PC-9 (cell line): ENCODE measurements at places on chromosomes 7 and 10. TPM values are rescaled to one million over a fixed set of nuclear protein-coding genes. Genes with fewer than 3 reads are reported as not detected.

DNA sequence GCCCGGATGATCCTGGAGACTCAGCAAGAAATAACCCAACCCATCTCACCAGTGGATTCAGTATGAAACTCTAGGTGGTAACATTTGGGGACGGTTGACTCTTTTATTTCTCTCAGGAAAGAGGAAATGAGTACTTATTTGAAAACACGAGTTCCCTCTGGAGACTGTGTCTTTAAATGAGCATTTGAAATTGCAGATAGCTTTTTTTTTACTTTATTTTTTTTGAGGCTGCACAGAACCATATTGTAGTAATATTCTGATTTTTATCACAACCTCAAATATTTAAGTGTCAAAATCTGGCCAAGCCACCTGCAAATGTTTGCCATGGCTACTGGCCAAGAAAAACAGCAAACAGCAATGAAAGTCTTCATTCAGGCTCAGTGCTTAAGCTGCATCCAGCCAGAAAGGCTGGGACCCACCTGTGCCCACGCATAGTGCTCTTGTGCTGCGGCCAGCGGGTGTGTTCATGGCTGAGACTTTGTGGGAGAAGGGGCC lies 160.8 kb downstream of the CREB5 start:
- DNase-seq: peak; percentile 49

The ANXA8 gene
- 172 and 196 TPM in 2 replicates for total RNA-seq

- peak; percentile 33 for DNase-seq
These were observed 11.9 kb downstream of the FLNC start for GRCh38 chr7:128841921-128842673.

- DNase-seq: peak; percentile 8
These were observed 495.6 kb upstream of the KLF6 start for GRCh38 chr10:4280461-4281189.

DNA sequence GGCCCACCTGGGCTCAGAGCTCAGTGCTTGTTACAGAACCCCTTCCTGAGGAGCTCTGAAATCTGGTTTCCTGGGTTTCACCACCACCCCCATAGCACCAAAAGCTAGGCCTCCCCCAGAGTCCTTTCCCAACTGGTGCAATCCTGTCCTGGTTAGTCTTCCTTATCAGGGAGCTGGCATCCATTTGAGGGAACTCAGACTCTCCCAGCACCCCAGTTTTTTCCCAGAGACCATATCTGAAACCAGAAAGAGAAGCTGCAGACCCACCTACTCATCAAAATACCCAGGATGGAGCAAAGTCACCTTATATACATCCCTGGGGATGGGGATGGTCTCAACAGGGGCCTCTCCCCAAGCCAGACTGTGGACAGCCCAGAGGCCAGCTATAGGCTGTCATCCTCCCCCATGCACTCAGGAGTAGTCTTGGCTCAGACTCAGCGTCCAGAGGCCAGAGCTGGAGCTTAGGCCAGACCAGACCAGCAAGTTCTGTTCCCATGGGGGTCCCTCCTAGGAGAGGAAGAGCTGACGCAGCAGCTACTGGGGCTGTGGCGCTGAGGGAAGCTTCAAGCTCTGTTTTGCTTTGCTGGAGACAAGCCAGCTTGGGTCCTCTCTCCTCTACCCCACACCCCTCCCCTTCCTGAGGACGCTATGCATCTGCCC lies 3.0 kb downstream of the TBATA start:
- DNase-seq: no peak

The CYP26A1 gene
- 2.2 TPM in 2 replicates for total RNA-seq

- no peak for DNase-seq
These were observed 312.0 kb upstream of the FZD1 start for GRCh38 chr7:90951986-90952954.

GRCh38 chr10:3040069-3040468 lies 27.3 kb upstream of the PFKP start:
- DNase-seq: no peak

The ATAD1 gene
- total RNA-seq: 21.8 and 26.3 TPM in 2 replicates

The CPN1 gene
- total RNA-seq: not detected in 2 replicates

GRCh38 chr10:58587676-58588075 lies 75.0 kb downstream of the BICC1 start:
- no peak for DNase-seq

DNA sequence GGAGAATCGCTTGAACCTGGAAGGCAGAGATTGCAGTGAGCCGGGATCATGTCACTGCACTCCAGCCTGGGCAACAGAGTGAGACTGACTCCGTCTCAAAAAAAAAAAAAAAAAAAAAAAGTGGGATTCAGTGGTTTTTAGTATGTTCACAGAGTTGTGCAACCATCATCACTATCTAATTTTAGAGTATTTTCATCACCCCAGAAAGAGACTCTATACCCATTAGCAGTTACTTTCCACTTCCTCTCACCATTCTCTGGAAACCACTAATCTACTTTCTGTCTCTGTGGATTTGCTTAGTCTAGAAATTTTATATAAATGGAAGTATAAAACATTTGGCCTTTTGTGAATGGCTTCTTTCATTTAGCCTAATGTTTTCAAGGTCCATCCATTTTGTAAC lies 113.4 kb downstream of the ST7 start:
- DNase-seq: no peak

DNA sequence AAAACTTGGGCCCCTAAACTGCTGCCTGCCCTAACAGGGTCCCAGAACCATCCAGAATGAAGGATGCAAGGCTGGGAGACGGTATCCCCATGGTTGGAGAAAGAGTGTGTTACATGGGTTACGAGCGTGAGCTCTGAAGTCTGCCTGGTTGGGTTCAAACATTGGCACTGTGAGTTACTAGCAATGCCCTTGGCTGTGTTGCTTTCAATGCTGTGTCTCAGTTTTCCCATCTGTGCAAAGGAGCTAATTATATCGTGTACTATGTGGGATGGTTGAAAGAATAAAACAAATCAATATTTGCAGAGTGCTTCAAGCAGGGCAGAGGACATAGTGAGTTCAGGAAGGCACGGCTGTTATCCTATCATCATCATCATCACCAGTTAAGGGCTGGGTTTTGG lies 114.7 kb downstream of the ZMIZ1 start:
- DNase-seq: no peak

- no peak for DNase-seq
These were observed 29.3 kb downstream of the RHOBTB1 start for GRCh38 chr10:60914690-60915141.
